Stimulated activated CD4-positive, alpha-beta T cell treated with anti-CD3 and anti-CD28 coated beads, Interleukin-12 subunit alpha, Interleukin-12 subunit beta, amount 100 ng/mL, for 24 hours (primary cell): ENCODE measurements at places on chromosomes 1 and 21.

DNA sequence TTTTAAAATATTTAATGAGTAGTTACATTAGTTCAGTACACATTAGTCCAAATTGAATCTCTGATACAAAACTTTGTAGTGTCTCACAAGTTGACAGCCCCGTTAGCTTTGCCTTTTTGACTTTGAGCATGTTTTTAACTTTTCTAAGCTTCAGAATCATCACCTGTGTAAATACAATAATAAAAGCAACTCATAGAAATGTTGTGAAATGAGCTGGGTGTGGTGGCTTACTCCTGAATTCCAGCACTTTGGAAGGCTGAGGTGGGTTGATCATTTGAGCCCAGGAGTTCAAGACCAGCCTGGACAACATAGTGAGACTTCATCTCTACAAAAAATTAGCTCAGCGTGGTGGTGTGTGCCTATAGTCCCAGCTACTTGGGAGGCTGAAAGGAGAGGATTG, 11.1 kb downstream of the RRP15 start:
- no peak for DNase-seq

DNA sequence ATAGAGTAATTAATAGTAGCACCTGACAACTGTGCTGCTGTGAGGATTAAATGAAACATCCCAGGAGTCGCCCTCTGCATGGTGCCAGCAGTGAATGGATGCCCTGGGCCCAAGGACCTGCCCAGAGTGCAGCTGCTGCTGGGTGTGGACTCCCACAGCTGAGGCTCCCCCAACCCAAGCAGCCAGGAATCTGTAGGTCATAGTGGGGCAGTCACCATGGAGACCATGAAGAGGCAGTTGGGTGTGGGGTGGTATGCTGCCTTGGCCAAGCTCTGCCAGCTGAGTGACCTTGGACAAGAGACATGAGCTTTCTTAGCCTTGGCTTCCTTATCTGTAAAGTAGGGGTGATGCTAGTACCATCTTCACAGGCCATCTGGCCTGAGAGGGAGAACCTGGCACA, 9.4 kb downstream of the OLIG2 start:
- no peak for DNase-seq

GRCh38 chr1:21641967-21642739, 27.0 kb downstream of the RAP1GAP start:
- DNase-seq: no peak

DNA sequence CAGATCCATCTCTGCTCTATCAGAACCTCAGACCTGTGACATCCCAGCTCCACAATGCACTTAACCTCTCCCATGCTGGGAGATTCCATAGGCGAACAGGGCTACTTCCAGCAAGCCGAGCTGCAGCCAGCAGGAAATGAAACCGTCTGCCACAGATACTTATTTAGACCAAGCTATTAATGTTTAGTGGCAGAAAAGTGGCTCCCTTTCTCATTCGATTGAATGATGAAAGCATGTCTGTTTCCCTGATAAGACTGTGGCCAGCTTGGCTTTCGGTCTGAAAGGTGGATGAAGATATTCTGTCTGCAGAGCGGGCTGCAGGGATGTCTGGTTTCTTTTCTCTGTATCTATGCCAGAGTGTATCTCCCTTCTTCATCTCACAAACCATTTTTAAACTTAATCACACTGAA, 146.4 kb downstream of the GREM2 start:
- no peak for DNase-seq

DNA sequence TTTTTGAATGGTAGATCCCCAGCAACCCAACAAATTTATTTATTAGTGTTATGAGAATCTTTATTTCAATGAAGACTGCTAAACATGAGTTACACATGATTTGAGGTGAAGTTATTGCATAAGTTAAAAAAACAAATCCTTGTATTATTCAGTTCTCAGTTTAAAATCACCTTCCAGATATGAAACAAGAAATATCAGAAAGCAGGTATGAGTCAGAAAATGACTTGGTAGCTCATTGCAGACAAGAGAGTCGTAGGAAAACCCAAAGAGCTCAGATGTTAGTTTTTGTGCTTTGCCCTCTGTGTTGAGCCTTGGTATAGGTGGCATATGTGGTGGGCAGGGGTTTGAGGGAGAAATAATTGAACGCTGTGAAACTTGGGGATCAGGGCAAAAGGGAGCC, 339.4 kb downstream of the BRINP3 start:
- DNase-seq: no peak

DNA sequence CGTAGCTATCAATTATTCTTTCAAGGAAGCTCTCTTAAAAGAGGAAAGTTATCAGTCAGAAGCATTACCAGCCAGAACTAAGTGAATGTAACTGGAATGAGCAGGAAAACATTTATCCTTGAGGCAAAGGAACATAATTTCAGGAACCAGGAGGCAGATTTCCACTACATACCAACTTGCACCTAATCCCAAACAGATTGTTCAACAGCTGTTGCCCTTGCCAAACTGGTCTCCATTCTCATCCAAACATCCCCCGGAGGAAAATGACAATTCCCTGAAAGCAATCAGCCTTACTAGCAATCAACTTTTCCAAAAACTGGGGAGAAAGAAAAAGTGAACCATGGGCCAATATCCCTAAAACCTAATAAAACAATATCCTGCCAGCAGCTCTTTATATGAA, 35.0 kb downstream of the ENAH start:
- DNase-seq: no peak

- no peak for DNase-seq
Observed at GRCh38 chr1:48757363-48757762, 19.3 kb downstream of the BEND5 start.

DNA sequence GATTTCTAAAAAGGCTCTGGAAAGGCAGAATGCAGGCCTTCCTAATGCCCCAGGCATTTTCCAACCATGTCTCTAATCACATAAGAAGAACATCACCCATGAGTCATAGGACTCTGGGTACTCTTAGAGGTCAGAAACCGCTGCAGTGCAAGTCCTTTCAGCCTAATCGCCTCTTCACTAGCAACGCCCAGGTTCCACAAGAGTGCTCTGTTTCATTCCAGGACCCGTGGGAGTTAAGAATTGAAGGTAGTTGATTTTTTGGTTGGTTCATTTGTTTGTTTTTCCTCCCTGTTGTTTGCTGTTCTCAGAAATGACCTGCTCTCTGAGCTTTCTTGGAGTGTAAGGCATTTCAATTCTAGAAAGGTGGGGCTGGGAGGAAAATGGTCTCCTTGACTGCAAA, 123.2 kb downstream of the NR5A2 start:
- DNase-seq: peak; percentile 7

- DNase-seq: no peak
Observed at GRCh38 chr1:192658255-192658654, 22.3 kb downstream of the RGS13 start.

- DNase-seq: no peak
Observed at GRCh38 chr1:23574265-23574754, 15.0 kb upstream of the ID3 start.

DNA sequence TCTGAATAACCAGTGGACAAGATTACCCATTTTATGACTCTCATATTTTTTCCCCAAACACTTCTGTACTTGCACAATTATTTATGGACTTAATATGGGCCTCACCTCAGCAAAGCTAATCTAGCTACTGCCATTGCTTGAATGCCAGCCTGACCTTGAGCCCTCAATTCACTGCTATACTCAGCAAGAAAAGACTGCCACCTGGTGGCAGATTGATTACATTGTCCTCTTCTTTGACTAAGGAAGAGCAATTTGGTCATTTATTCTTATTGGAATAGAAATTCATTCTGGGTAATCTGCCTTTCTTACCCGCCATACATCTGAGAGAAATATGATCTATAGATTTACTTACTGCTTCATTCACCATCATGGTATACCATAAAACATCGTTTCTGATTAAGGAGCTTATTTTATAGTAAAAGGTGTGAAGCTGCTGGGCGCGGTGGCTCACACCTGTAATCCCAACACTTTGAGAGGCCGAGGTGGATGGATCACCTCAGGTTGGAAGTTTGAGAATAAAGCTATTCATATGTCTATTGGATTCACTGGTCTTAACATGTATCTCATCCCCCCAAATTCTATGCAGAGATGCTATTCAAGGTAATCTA, 32.9 kb upstream of the DIPK1A start:
- DNase-seq: peak; percentile 47

GRCh38 chr1:153293851-153294250, 18.9 kb downstream of the PGLYRP3 start:
- no peak for DNase-seq

- DNase-seq: no peak
Observed at GRCh38 chr1:243727503-243728203, 122.4 kb downstream of the AKT3 start.

GRCh38 chr1:36342426-36343185, 19.2 kb upstream of the EVA1B start:
- peak; percentile 37 for DNase-seq

DNA sequence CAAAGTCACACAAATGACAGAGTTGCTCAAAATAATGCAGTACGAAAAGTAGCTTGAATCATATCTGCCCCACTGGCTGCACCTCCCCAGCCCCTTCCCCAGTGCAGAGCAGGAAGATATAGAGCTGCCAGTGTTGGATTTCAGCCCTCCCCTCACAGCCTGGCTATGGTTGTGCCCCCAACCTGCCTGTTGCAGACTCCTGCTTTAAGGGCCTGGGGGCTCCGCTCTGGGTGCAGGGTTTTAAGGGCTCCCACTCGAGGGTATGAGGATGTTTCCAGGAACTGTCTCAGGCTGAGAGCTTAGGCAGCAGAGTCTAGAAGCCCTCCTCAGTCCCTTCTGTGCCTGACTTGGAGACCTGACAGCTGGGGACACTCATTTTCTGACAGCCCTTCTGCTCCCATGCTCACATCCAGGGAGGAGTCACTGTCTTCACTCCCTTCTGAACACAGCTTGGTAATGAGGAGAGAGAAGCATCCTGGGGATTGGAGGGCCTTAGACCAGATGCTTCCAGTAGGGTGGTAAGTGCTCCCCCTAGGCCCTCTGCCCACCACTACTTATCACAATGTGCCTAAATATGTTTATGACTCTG, 4.6 kb downstream of the S100A9 start:
- no peak for DNase-seq

GRCh38 chr1:4494027-4494426, 160.4 kb upstream of the AJAP1 start:
- no peak for DNase-seq

GRCh38 chr21:15645830-15646229, 84.0 kb upstream of the USP25 start:
- DNase-seq: no peak

DNA sequence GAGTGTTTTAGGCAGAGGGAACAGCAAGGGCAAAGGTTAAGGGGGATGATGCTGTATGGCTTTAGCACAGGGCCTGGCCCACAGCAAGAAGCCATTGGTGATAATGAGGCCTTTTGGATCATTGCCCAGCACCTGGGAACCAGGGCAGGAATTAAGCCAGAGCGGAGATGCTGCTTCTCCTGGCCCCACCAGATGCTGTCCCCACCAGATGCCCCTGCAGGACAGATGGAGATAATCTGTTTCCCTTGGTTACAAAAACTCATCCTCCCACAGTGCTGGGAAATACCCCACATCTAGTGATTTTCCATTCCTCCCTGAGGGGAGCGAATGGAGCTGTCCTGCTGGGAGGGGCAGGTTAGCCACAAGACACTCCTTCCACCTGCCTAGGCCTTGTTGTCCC, 18.8 kb downstream of the OPRD1 start:
- no peak for DNase-seq

DNA sequence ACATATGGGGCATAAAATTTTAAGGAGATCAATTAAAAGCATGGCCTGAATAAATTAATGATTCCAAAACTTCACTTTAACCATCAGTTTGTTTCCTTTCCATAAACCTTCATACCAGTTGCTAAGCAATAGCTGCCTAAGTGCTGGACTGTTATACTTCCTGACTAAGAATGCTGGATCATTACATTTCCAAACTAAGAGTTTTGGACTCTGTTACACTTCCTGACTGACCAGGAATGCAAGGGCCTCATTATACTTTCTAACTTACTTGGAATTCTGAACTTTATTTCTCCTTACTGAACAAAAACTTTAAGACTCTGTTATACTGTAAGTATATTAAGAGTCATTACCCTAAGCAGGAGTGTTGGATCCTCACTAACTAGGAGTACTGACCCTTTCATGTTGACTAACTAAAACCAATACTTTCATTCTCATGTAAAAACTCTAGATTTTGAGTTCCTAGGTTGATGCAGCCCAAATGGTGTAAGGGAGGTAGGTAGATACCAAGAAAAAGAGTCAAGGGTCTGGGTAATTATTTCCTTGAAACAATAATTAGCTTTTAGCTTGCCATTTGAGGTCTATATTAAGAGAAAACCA, 118.2 kb downstream of the FAF1 start:
- DNase-seq: no peak

GRCh38 chr1:240258910-240259309, 167.2 kb downstream of the FMN2 start:
- no peak for DNase-seq

GRCh38 chr1:1847061-1847850, 43.6 kb downstream of the GNB1 start:
- no peak for DNase-seq

- no peak for DNase-seq
Observed at GRCh38 chr21:35923971-35924370, 136.4 kb downstream of the SETD4 start.

DNA sequence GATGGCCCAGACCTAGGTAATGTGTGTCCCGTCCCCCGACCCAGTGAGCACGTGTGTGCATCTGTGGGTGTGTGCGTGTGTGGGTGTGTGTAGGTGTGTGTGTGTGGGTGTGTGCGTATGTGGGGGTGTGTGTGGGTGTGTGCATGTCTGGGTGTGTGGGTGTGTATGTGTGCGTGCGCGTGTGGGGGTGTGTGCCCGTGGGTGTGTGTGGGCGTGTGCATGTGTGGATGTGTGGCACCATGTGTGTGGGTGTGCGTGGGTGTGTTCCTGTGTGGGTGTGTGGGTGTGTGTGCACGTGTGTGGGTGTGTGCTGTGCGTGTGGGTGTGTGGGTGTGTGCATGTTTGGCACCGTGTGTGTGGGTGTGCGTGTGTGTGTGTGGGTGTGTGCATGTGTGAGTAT, 309.5 kb downstream of the KIF26B start:
- no peak for DNase-seq

- DNase-seq: no peak
Observed at GRCh38 chr1:8866173-8866791, 12.2 kb downstream of the ENO1 start.

- DNase-seq: peak; percentile 24
Observed at GRCh38 chr1:244969355-244970235, 105.3 kb upstream of the HNRNPU start.

- no peak for DNase-seq
Observed at GRCh38 chr21:45372732-45373355, 32.1 kb upstream of the COL18A1 start.

DNA sequence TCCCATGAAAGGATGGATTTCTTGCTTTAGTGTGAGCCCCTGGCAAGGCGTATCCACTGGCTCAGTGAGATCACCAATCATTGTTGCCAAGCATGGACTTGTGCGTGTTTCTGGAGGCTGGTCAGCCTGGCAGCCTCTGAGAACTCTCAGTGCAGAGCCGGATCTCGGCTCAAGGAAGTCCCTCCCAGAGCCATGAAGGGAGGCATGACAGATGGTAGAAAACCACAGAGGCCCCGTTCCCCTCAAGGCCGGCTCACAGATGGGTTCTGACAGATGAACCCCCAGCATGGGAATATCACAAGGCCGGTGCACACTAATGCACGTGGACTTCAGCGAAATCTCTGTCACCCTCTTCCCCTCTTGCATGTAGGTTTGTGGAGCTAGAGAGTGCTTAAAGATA, 290.5 kb downstream of the AJAP1 start:
- no peak for DNase-seq
